Activated CD4-positive, alpha-beta memory T cell treated with anti-CD3 and anti-CD28 coated beads for 36 hours (primary cell): ENCODE measurements at places on chromosomes 5 and 9.
A peak's percentile ranks its signal among the peaks of the same experiment; 100 is the strongest.

DNA sequence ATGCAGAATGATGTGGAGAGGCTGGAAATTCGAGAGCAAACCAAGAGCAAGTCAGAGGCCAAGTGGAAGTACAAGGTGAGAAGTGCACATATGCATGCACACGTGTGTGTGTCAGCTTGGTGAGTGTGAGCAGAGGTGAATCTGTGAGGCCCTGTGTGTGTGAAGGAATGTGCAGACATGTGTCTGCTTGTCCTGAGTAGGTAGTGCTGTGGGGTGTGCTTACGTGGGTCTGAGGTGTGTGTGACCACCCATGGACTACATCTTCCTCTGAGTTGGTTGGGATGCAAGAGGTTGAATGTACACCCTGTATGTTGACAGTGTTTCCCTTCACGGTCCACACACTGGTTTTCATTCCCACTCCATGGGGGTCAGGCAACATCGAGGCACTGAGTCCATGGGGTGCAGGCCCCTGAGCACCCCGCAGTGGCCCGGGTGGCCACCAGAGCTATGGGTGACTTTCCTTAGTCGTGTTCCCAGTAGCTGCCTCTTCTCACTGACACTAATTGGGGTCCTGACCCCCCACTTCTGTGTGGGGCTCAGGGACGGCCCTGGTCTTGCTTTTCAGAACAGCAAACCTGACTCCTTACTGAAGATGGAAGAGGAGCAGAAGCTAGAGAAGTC lies 86.7 kb downstream of the PHF2 start:
- DNase-seq, result no peak

GRCh38 chr9:118533101-118533500 lies 828.9 kb downstream of the TLR4 start:
- DNase-seq, result no peak

DNA sequence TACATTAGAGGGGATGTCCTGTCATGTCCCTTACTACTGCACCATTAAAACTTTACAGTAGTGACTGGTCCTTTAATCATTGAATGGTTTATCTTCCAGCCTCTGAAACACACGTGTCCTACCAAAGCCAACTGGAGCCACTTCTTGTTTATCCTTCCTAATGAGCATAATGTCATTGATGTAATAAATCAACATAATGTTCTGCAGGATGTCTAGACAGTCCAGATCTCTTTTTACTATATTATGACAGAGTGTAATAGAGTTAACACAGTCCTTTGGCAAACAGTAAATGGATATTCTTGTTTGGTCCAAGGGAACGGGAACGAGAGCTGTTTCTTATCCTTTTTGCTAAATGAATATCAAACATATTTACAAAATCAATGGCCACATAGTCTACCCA lies 88.1 kb upstream of the PTPRD start:
- no peak for DNase-seq

- DNase-seq, result peak; percentile 58
These were observed 11.4 kb upstream of the ENG start for GRCh38 chr9:127865645-127866464.

DNA sequence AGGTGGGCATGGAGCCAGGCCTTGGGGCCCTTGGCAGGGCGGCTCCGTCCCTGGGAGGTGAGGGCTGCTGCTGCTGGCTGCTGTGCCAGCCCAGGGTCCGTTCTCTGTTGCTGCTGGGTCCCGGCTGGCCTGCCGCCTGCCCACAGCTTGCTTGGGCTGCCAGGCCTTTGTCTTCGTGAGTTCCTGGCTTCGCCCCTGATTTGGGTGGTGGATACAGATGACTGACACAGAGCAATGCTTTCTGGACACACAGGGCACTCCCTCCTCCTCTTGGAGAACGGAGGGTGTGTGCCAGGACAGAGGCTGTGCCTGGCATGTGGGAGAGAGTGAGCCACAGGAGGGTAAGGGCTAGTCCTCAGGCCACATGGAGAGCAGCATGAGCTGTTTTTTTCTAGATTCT lies 166.1 kb downstream of the MACROH2A1 start:
- no peak for DNase-seq

GRCh38 chr9:6764523-6764922 lies 6.8 kb downstream of the KDM4C start:
- DNase-seq, result no peak

GRCh38 chr5:159050316-159051143 lies 49.2 kb downstream of the EBF1 start:
- DNase-seq, result no peak

GRCh38 chr5:171745602-171746001 lies 40.0 kb upstream of the SMIM23 start:
- DNase-seq, result no peak

DNA sequence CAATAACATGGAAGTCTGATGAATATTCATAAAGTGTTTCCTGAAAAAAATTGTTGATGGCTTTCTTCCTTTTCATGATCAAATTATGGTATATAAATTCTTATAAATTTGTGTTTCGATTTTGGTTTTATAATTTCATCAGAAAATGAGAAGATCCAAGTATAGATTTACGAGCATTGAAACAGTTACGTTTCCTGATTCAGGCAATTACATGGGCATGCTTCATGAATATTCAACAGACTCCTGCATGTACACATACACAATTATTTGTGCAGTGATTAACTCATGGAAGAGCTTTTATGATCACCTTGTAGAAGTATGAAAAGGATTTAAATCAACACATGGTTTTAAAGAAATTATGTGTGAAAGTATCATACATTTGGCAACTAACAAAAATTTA lies 136.7 kb downstream of the MPDZ start:
- DNase-seq, result no peak

- no peak for DNase-seq
These were observed 53.7 kb downstream of the EFNA5 start for GRCh38 chr5:107617052-107617451.
